ENCODE measurements at places on chromosomes 13 and 19.

GRCh38 chr13:48318377-48318811 lies 14.8 kb downstream of the RB1 start:
- no peak for DNase-seq

GRCh38 chr19:3225677-3226093 lies 1.2 kb downstream of the CELF5 start:
- DNase-seq: no peak

GRCh38 chr13:53123536-53123935 lies 94.9 kb downstream of the OLFM4 start:
- no peak for DNase-seq

DNA sequence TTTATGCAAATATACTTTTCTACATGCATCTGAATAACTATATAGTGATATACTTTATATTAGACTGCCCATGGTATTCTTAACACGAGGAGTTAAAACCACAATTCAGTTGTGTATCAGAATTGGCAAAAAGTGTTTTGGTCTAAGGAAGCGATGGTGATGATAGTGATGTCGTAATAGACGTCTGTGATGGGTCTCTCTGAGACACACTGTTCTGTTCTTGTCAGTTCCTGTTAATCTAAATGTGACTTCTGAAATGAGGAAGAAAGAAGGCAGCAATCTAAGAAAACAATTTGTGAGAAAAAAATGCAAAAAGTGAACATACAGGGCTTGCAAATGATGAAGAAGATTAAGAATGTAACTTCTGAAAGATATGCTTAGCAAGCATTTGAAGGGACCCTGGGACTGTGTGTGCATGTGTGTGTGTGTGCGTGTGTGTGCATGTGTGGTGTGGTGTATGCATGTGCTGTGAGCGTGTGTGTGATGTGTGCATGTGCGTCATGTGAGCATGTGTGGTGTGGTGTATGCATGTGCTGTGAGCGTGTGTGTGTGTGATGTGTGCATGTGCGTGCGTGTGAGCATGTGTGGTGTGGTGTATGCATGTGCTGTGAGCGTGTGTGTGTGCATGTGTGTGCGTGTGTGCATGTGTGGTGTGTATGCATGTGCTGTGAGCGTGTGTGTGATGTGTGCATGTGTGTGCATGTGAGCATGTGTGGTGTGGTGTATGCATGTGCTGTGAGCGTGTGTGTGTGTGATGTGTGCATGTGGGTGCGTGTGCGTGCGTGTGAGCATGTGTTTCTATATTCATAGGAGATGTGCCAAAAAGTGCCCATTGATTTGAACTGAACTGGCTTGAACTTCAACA lies 131.8 kb downstream of the IRS2 start:
- DNase-seq: no peak

Measured in GOT3 (cell line).